GM12891 (cell line): ENCODE measurements at places on chromosomes 6 and 20.

DNA sequence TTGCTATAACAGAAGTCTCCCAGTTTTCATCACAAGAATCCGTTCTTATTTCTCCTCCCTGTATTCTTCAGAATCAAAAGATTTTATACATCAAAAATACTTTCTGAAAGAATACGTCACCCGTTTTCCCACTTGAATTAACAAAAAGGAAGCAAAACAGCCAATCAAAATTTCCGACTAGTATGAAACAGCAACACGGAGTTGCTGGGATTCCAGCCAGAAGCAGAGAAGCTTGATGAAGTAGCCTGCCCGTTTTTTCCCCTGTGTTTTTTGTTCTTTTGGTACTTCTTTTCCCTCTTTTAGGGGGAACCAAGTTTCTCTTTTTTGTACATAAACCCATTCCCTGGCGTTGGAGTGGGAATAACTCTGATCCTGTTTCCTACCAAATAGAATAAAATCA lies 14.6 kb downstream of the TXLNB start:
- DNase-seq: no peak

DNA sequence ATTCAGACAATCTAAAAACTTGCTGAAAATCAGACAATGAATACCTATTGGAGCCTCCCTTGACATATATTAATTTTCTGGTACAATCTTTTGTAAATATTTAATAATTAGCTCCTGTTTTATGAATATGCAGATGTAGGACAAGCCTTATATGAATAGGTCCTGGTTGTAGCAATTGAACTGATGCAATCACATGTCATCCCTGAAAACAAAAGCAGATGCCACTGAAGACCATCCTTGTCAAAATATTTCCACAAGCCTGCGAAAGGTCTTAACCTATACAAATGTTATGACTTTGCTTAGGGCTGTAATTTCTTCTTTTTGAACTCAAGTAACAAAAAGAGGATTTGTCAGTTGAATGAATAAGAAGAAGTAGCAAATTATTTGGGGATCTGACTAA lies 722.1 kb downstream of the EYS start:
- no peak for DNase-seq

DNA sequence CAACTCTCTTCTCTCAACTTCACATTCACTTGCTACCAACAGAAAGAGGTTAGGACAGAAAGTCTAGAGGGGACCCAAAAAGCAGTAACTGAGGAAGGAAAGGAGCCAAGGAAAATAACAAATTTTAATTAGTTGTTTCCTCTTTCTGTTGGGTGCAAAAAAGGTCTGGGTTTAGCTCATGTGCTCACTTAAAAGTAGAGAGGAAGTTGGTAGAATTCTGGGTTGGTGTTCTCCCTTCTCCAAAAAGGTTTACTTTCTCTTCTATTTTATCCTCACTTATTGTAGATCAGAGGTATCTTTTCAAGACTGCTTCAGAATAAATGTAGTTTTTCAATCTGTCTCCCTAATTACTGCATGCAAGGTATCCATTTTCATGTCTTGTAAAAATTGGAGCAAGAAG lies 42.8 kb downstream of the MAP3K7 start:
- no peak for DNase-seq

DNA sequence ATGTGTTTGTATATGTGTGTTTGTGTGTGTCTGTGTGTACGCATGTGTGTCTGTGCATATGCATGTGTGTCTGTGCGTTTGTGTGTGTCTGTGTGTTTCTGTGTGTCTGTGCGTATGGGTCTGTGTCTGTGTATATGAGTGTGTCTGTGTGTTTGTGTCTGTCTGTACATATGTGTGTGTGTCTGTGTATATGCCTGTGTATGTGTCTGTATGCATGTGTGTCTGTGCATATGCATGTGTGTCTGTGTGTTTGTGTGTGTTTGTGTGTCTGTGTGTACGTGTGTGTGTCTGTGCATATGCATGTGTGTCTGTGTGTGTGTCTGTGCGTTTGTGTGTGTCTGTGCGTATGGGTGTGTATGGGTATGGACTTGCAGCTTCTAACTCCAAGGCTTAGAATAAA lies 174.0 kb upstream of the NOX3 start:
- no peak for DNase-seq

DNA sequence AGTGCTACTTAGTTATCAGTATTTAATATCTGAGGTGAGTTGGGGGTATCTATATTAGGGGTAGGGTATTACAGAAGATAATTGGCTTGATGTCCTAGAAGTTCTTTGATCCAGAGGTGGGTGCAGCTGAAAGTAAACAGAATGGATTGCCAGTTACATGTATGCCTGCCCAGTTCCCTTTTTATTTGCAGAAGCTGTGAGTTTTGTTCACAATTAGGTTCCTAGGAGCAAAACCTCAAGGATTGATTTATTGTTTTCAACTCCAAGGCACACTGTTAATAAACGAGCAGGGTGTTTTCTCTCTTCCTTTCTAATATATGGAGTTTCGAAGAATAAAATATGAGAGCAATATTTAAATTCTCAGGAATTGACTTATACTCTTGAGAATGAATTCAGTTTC lies 129.0 kb downstream of the SULF2 start:
- DNase-seq: no peak

DNA sequence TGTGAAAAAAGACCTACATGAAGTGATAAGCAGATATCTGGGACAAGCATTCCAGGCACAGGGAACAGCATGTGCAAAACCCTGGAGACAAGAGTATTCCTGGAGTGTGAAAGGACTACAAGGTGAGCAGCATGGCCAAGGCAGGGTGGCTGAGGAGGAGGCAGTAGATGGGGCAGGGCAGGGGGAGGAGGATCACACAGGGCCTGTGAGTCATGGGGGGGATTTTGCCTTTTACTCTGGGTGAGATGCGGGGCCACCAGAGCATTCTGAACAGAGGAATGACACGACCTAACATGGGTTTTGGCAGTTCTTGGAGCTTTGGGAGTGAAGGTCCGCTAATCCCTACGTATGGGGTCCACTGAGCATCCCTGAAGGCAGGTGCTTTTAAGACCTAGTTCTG lies 69.8 kb upstream of the CCN6 start:
- no peak for DNase-seq

- DNase-seq: no peak
Observed at GRCh38 chr20:51492167-51493092, 50.1 kb downstream of the NFATC2 start.

GRCh38 chr6:161498359-161498758 lies 224.5 kb upstream of the AGPAT4 start:
- no peak for DNase-seq

DNA sequence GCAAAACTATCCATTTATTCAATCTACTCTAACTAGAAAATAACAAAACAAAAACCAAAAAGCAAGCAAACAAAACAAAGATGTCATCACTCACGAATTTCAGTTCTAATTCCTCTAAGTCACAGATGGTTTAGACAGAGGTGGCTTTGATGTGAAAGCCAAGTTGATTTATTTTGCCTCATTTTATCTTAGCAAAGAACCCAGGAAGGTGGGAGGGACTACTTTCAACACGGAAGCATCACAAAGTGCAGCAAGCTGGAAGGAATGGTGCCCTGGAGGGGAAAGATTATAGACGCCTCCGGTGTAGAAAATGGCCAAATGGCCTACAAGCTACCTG lies 88.4 kb downstream of the LAMP5 start:
- no peak for DNase-seq

GRCh38 chr6:21019614-21020013 lies 485.4 kb downstream of the CDKAL1 start:
- no peak for DNase-seq

- no peak for DNase-seq
Observed at GRCh38 chr6:76818451-76818850, 644.8 kb downstream of the HTR1B start.

GRCh38 chr20:24912397-24913075 lies 36.5 kb upstream of the CST7 start:
- no peak for DNase-seq

DNA sequence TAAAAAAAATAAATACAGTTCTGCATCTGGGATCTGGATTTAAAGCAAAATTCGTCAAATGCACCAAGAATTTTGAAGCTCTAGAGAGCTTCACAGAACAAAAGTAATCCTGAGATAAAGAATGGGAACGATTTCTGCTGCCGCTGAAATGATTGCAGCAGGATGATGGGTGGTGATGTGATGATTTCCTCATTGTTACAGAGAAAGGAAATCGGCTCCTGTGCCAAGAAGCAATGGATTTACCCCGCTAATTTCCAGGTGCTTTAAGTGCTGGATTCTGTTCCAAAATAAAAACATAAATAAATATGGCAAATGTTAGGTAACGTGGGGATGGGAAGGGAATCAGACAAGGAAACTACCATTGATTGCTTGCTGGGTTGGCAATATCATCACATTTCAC lies 1067.9 kb upstream of the MAP3K7 start:
- no peak for DNase-seq

DNA sequence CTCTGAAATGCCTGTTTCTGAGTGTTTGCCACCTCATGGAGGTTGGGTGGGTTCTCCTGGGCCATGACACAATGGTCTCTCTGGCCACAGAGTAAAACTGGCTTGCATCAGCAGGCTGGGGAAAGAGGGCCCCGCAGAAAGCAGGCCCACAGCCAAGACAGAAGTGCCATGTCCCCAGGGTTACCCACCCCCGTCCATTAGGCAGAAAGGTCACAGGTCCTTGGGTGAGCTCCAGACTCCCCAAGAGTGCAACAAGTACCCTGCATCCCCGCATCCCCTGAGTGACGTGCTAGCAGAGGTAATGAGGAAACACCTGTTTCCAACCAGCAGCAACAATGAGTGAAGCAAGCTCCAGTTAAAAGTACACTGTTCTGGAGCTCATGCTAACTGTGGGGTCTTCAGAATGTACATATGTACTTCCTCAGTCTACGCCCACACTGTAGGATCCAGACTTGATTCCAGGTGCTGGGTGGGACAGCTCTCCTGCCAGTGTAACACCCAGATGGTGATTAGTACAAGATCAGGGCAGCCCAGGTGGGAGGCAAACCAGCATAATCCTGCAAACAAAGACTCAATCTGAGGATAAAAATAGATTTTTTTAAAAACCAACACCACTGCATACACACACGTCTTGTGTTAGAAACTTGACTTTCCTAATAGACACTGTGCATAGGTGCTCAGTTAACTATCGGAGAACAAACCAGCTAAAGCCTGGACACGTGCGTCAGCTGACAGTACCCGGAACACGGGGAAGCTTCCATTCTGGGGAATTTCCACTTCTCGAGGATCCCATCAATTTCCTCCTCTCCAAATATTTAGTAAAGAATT lies 31.5 kb downstream of the RRBP1 start:
- DNase-seq: no peak

GRCh38 chr20:10642856-10643559 lies 30.8 kb downstream of the JAG1 start:
- DNase-seq: no peak

GRCh38 chr6:56962441-56962840 lies 7.5 kb downstream of the BEND6 start:
- no peak for DNase-seq

GRCh38 chr6:139965393-139965792 lies 590.9 kb upstream of the CITED2 start:
- DNase-seq: no peak

DNA sequence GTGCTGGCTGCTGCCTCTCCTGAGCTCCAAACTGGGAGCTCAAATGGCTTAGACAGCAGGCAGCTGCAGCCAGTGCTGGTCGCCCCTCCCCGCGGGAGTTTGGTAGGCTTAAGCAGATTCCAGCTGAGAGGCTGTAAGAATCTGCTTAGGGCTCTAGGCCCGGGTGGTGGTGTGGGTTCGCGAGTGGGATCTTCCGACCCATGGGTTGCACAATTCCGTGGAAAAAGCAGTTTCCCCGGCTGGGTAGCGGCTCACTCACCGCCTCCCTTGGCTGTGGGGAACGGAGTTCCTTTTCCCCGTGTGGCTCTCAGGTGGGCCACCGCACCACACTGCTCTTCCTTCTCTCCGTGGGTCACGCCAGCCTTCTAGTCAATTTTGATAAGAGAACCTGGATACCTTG lies 232.5 kb downstream of the PKHD1 start:
- no peak for DNase-seq

DNA sequence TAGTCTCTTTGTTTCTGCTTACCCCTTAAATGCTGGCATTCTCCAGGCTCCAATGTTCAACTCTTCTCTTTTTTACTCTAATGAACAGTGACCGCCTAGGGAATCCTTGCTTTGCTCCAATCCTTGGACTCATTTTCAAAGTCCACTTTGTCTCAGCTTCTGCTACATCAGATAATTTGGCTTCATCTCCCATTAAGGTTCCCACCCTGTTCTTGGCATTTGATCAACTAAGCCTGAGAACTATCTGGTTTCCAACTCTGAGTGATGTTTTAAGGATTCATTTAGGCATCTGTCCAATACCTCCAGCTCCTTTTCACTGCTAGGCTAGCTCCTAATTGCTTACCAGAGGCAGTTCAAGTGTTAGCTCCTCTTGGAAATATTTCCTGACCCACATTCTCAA lies 64.9 kb downstream of the ME1 start:
- no peak for DNase-seq

DNA sequence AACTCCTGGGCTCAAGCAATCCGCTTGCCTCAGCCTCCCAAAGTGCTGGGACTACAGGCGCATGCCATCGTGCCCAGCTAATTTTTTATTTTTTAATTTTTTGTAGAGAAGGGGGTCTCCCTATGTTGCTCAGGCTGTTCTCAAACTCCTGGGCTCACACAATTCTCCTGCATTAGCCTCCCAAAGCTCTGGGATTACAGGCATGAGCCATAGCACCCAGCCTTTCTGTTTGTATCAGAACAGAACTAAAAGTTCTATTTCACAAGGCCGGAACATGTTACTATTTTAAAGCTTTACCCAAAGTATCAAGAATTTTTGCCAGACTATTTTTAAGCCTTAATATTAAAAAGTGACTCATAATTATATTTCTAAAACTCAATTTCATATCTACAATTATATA lies 42.4 kb downstream of the NDRG3 start:
- DNase-seq: no peak

GRCh38 chr6:22208026-22208425 lies 88.8 kb downstream of the PRL start:
- DNase-seq: no peak

DNA sequence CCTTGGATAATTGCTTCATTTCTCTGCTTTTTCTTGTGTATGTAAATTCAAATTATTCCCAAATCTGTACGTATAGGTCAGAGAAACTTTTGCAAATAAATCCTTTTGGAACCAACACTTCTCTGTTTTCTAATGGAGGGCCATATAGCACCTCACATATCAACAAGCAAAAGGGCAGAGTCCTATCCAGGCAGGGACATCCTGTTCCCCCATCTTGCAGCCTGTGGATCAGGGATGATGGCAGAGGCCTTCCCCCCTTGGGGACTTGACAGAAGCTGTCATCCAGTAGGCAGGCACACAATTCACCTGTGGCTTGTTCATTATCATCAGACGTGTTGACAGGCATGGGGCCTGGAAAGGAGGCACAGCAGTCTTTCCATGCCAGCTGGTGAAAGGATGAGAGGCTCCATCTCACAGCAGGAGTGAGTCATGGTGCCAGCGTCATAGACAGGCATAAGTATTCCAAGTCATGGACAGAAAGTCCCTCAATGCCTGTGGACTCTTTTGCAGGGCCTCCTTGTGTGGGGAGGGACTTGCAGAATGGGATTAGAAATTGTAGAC lies 31.8 kb upstream of the PLEKHG1 start:
- no peak for DNase-seq

DNA sequence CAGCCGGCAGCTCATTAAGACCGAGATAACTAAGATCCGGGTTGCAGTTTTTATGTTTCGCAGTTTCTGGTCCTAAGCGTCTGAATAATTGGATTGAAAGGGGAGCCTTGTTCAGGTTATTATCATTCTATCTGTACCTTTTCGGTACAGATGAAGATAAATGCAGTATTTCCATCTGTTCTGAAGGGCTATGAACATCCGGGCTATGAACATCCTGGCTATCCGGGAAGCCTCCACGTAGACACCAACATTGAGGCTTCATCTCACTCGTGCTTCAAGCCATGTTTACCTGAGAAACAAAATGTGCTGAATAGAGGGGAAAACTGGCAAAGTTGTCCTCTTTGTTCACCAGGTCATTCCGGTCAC lies 399 bp upstream of the REPS1 start:
- DNase-seq: no peak
